Brain pericyte (primary cell): ENCODE measurements at places on chromosomes 3 and 15.

- no peak for DNase-seq
Observed at GRCh38 chr15:26651909-26652308, 121.0 kb downstream of the GABRB3 start.

GRCh38 chr3:66656609-66657008 is 155.8 kb upstream of the LRIG1 start:
- DNase-seq = no peak

GRCh38 chr3:97138914-97139541 is 324.6 kb downstream of the EPHA6 start:
- DNase-seq = no peak

- DNase-seq = no peak
Observed at GRCh38 chr15:72585025-72585424, 69.5 kb upstream of the GOLGA6B start.

GRCh38 chr3:104885214-104885814 is 481.4 kb upstream of the ALCAM start:
- no peak for DNase-seq
